Esophagus squamous epithelium (tissue), 5 donors: ENCODE measurements at places on chromosomes 5 and 9. TPM values are rescaled to one million over a fixed set of nuclear protein-coding genes. Genes with fewer than 3 reads are reported as not detected.

- no peak for DNase-seq
Measured at GRCh38 chr9:128203707-128204551, 750 bp downstream of the DNM1 start.

DNA sequence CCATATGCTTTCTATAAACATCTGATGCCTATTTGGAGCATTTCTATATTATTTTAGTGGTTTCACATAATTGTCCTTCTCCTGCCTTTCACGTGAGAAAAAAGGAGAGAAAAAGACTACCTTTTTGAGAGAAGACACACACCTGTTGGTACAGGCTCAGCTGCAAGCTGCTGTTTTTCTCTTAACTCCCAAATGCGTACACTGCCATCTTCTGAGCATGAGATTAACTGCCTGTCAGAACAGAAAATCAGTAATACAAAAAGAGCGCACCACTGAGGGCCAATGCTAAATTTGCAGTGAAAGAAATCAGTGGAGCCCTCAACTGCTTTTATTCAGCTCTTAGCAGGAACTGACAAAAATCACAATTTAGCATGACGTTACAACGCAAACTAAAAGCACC lies 54.9 kb downstream of the WDR41 start:
- no peak for DNase-seq

Gene GARIN3
- total RNA-seq, result not detected

DNA sequence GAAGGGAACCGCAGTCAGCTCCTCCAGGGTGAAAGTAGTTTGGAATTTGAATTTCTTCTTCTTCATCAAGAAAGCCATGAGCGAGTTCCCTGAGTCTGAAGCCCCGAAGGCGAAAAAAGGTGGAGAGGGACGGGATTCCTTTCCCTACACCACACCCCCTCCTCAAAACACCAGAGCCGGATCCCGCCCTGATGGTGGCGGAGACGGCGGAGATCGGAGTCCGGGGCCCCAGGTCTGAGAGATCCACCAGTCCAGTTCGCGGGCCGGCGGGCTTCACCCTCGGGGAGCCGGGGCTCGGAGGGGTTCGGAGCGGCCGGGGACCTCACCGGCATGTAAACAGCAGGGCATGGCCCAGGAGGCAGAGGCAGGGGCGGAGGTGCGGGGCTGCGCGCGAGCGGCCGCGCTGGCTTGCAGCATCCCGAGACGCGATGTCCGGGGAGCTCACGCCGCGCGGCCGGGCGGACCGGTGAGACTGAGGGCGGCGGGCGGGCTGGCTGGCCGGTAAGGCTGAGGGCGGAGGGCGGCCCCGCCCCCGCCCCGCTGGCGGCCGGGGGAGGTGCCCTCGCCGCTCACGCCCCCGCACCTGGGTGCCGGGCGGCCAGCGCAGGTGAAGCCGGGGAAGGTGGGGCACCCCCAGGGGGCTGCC lies 606 bp downstream of the EEIG1 start:
- no peak for DNase-seq

DNA sequence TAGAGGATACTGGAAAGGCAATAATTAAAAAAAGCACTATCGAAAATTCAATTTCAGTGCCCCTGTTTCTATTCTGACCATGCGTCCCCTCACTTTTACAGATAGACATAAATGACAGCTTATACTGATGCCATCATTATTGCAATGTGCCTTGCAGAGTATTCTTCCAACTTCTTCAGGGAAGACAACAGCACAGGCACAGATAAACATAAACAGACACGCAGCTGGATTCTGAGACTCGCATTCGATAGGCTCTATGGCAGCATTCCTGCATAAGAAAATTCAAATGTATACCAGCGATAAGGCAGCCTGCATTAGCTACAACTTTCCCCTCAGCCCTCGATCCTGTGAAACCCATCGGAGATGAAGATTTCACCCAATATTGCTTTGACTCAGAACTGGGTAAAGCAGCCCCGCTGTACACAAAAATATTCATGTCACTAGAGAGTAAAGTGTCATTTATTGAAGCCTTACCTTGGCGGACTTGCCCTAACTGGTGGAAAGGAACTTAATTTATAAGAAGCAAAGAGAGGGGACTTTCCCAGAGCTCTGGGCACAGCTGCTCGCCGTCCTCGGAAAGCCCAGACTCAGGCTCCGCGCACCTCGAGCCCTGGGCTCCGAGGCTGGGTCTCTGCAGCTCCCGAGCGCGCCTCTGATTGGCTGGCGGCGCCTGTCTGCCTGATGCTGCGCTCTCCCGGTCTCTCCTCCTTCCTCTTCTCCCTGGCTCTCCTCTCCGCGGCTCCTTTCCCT lies at the start of gene CDH18:
Gene CDH18, minus strand, starts transcription at position 589 of the 750 bp plus-strand sequence. CDS start 149,214 bp downstream, outside the sequence.
- no peak for DNase-seq

GRCh38 chr5:132243366-132243977 lies 14.0 kb upstream of the PDLIM4 start:
- no peak for DNase-seq

DNA sequence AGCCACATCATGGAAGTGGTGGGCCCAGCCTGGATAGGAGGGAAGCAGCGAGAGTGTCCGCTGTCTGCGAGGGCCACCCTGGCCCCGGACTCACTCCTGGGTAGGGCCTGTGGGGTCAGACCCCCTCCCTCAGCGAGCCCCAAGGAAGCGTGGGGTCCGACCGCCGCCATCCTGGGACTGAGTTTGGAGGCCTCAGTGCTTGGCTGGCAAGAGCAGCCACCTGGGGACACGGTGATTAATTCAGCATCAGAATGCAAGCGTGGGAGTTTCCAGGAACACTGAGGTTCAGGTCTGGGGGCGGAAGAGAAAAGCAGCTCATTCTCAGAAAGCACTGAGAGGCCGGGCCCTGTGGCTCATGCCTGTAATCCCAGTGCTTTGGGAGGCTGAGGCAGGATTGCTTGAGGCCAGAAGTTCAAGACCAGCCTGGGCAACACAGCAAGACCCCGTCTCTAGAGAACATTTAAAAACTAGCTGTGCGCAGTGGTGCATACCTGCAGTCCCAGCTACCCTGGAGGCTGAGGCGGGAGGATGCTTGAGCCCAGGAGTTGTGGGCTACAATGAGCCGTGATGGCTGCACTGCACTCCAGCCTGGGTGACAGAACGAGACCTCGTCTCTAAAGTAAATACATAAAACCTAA lies 18.3 kb upstream of the CAMSAP1 start:
- no peak for DNase-seq

Gene FOXI1
- total RNA-seq, result not detected

DNA sequence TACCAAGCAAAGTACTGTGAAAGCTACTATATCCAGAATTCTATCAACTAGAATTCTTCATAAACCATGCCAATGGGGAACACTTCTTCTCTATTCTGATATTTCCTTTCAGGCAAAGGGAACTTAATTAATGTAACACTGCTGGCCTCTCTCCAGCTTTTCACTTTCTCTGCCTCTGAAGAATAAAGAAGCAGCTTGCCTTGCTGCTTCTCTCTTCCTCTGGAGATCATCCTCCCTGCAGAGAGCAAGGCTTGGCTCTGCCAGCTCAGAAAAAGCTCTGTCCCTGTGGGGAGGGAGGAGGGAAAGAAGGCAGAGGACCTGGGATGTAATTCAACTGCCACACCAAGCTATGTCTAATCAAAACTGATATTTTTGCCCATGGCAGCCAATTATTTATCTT lies 6.5 kb downstream of the CTNND2 start:
- no peak for DNase-seq

DNA sequence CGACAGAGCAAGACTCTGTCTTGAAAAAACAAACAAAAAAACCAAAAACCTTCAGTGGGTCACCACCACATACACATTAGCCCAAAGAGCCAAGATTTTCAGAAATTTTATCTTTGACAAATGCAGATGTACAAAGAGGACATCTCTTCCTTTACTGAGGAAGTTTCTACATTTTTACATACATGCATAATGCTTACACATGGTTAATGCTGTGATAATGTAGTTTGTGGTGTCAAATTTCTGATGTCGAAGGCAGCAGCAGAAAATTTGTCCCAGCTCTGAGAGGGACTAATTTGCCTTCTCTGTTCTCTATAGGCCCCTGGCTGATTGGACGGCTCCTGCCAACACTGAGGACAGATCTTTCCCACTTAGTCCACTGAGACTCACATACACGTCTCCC lies 24.6 kb upstream of the C9orf40 start:
- no peak for DNase-seq

Gene TPPP
- 5.5 TPM for total RNA-seq

DNA sequence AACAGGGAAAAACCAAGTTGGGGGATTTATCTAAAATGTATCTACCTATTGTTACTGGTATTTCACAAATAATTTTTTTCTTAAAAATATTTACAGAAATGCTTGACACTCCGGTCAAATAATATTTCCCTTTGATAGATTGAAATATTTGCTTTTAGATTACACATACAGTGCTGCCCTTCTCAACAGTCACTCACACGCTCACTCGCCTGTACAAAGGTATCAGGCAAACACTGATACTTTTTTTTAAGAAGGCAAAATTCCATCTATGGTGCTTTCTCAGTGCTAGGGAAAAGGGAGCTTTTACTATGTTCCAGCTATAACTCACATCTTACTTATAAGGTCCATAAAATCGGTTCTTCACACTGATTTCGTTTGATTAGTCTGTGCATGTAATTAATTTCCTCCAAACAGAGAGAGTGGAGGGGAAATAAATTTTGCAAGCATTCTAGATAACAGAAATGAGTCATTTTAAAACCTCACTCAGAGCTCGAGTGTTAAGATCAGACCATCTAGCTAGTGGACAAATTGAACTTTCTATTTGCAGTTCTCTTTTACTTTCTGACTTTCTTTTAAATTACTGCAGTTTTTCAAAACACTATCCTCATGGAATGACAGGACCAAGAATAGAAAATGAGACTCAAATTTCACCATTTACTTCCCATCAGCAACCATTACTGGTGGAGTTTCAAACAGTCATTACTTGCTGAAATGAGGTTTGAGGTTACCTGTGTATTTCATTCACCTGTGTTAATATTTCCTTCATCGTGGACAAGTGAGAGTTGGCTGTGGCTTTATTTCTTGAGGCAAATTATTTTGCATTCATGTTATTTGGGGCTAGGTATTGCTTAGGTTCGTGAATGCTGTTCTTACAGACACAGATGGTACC lies 273.2 kb downstream of the RAB3C start:
- no peak for DNase-seq

- no peak for DNase-seq
Measured at GRCh38 chr5:21685522-21685921, 1167.6 kb downstream of the CDH12 start.
